Calu3 (cell line): ENCODE measurements at places on chromosomes 6 and 20. TPM values are rescaled to one million over a fixed set of nuclear protein-coding genes. Genes with fewer than 3 reads are reported as not detected.

BTN1A1 gene
- not detected in 2 replicates for total RNA-seq

VNN1 gene
- 12.4 and 13.3 TPM in 2 replicates for total RNA-seq

TCP11 gene
- total RNA-seq, result not detected in 2 replicates

TMC2 gene
- total RNA-seq, result not detected in 2 replicates

SCUBE3 gene
- 0.44 and 0.47 TPM in 2 replicates for total RNA-seq

PTCHD4 gene
- total RNA-seq, result not detected in 2 replicates

SMLR1 gene
- total RNA-seq, result not detected in 2 replicates

KHDC3L gene
- not detected in 2 replicates for total RNA-seq

CDH26 gene
- 0.76 and 1.1 TPM in 2 replicates for total RNA-seq

BPI gene
- total RNA-seq, result not detected in 2 replicates

BPIFB4 gene
- total RNA-seq, result not detected in 2 replicates

NR2E1 gene
- total RNA-seq, result not detected in 2 replicates

PM20D2 gene
- 26.6 and 33.2 TPM in 2 replicates for total RNA-seq

FOXC1 gene
- total RNA-seq, result 12.3 and 16.5 TPM in 2 replicates

SRSF12 gene
- total RNA-seq, result 1.7 and 1.8 TPM in 2 replicates

SLC32A1 gene
- not detected in 2 replicates for total RNA-seq
